ENCODE measurements at places on chromosomes 2 and 18.

- no peak for DNase-seq
Observed at GRCh38 chr18:57048859-57049258, 98.0 kb upstream of the BOD1L2 start.

DNA sequence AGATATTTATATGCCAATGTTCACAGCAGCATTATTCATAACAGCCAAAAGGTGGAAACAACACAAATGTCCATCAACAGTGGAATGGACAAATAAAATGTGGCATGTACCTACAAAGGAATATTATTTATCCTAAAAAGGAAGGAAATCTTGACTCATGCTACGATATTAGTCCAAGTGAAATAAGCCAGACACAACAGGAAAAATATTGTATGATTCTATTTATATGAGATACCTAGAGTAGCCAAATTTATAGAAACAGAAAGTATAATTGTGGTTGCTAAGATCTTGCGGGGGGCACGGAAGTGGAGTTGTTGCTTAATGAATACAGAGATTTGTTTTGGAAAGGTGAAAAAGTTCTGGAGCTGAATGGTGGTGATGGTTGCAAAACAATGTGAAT, 33.0 kb upstream of the CCDC150 start:
- no peak for DNase-seq

GRCh38 chr2:77328134-77328931, 193.8 kb downstream of the LRRTM4 start:
- no peak for DNase-seq

DNA sequence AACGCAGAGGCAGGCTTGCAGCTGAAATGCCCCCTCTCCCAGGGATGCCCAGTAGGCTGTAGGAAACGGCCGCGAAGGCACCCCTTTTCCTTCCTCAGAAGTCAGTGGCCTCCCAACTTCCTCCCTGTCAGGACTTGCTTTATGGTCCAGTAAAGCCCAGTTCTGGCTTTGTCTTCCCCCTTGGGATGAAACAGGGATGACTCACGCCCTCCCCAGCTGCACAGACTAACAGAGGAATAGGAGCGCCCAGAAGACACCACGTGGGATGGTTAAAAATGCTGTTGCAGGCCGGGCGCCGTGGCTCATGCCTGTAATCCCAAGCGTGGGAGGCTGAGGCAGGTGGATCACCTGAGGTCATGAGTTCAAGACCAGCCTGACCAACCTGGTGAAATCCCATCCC, 6.9 kb downstream of the CREG2 start:
- no peak for DNase-seq

DNA sequence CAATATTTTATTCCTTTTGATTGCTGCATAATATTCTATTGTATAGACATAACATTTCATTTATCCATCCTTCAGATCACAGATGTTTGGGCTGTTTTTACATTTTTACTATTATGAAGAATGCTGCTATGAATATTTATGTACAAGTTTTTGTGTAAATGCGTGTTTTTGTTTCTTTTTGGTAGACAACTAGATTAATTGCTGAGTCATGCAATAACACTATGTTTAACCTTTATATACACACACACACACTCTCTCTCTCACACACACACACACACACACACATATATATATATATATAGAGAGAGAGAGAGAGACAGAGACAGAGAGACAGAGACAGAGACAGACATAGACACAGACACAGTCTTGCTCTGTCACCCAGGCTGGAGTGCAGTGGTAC, 926.9 kb downstream of the DCC start:
- no peak for DNase-seq

GRCh38 chr2:241105641-241106040, 3.6 kb upstream of the MTERF4 start:
- DNase-seq = no peak

GRCh38 chr2:234464291-234464645, 32.6 kb downstream of the ARL4C start:
- DNase-seq = no peak

DNA sequence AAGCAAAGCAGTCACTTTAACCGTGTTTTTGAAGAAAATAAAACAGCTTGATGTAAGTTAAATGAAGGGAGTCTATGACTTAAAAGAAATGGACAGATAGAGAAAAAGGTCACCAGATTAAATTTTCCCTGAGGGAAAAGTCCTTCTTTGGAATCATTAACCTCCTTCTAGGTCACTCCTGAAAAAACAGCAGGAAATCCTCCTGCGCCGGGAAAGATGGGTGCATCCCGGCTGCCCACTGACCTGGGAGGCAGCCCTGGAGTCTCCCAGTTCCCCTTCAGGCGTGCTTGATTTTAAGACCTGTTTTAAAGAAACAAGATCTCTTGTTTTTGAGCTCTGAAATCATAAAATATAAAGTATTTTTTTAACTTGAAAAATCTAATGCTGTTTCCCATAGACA, 18.4 kb upstream of the ZNF521 start:
- DNase-seq = no peak

DNA sequence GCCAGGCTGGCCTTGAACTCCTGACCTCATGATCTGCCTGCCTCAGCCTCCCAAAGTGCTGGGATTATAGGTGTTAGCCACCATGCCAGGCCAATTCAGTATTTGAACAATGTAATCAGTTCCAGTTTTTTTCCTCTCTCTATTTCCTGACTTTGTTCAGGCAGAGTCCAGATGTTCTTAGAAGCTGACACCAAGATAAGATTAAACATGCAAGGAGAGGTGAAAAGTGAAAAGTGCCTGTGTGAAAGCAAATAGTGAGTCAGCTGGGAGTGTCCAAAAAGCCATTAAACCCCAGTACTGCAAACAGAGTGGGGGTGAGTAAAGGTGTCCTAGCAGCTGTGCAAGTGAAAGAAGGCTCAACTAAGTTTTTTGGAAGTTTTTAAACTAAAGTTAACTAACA, 231.5 kb downstream of the PTH2R start:
- no peak for DNase-seq

DNA sequence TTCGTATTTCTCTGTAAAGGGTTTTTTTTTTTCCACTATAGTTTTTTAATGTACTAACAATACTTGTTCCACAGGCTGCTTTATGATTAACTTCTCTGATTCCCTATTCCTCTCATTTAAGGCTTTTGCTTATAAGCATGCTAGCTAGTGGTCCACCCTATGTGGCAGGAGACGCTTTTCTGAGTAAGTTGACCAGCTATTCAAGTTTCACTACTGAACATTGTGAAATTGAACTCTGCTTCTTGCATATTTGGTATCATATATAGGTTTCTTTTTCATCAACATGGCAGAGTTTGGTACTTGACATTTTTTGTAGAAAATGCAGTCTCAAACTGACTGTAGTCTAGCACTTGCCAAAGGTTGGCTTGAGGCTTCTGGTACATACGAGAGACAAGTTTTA, 74.2 kb downstream of the OTX1 start:
- DNase-seq = no peak

DNA sequence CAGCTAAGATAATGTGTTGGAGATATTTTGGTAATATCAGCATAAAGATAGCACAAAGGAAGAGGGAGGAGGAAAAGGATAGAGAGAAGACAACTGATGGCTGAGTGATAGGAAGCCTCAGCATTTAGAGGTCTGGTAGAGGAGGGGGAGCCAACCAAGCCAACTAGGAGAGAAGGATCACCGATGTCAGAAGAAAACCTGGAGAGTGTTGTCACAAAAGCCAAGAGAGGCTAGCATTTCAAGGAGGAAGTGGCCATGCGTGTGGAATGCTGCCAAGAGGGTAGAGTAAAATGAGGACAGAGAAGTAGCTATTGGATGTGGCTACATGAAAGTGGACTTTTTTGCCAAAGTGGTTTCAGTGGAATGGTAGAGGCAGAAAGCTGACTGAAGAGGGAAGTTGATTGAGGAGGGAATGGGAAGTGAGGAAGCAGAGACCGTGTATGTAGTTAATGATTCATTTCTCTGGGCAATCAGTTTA, 34.3 kb downstream of the LCLAT1 start:
- DNase-seq = no peak

GRCh38 chr2:159913900-159914299, 115.9 kb upstream of the CD302 start:
- no peak for DNase-seq

DNA sequence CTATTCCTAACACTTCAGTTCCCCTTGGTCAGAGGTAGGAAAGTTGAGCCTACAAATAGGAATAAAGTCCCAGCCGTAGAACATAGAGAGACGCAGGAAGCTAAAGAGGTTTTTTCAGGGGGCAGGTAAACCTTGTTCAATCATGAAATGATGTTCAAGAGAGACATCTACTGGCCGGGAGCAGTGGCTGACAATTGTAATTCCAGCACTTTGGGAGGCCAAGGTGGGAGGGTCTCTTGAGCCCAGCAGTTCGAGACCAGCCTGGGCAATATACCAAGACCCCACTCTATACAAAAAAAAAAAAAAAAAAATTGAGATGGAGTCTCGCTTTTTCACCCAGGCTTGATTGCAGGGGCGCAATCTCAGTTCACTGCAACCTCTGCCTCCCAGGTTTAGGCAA, 66.7 kb upstream of the DNAJC10 start:
- DNase-seq = no peak

DNA sequence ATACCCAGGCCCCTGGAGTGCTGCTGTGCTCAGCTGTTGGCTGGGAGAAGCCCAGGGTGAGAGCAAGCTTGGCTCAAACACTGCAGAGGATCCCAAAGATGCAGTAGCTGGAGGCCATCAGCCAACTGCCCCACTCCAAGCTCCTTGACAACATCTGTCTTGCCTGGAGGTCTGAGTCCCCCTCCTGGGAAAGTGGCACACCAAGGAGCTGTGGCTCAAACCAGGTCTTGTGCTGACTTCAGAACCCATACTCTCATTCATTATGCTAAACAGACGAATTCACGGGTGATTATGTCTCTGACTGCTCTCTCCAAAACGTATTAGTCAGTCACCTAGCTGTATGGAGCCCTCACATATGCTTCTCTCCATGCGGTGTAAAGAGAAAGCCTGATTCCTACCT, 206.1 kb downstream of the TTC32 start:
- no peak for DNase-seq

GRCh38 chr2:236711440-236711839, 141.8 kb downstream of the ACKR3 start:
- DNase-seq = no peak

DNA sequence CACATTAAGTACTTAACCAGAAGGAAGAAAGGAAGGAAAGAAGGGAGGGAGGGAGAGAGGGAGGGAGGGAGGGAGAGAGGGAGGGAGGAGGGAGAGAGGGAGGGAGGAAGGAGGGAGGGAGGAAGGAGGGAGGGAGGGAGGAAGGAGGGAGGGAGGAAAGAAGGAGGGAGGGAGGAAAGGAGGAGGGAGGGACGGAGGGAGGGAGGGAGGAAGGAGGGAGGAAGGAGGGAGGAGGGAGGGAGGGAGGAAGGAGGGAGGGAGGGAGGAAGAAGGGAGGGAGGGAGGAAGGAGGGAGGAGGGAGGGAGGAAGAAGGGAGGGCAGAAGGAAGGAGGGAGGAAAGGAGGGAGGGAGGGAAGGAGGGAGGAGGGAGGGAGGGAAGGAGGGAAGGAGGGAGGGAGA, 363.3 kb downstream of the MBD2 start:
- DNase-seq = no peak

DNA sequence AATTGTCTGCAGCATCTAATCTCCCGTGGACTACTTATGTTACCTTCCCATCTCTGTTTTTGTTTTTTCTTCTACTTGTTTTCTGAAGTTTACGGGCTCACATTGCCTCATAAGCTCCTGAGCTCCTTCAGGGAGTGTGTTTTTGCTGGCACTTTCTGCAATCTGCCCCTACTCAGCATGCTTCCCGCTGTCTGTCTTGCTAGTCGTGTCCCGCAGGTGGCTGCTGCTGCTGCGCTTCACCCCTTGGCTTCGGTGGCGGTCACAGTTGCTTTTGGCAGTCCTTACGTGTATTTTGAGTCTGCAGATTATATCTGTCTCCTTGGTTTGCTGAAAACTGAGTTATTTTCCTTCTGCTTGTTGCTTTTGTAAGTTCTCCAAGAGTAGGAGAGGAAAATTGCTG, 37.3 kb downstream of the FER1L5 start:
- no peak for DNase-seq

DNA sequence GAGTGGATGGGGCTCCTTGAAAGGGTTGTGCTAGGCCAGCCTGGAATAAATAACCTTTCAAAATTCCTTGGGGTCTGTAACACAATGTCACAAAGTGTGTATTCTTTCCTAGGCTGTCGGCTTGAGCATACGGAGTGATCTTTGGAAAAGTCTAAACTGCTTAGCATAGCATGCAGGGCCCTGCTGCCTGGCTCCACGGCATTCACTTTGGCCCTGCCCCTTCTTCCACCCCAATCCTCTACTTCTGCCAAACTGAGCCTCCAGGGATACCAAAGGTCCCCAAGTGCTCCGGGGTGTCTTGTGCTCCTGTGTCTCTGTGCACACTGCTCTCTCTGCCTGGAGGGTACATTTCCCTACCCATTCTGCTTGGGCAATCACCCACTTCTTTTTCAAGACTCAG, 196.1 kb downstream of the LTBP1 start:
- no peak for DNase-seq

DNA sequence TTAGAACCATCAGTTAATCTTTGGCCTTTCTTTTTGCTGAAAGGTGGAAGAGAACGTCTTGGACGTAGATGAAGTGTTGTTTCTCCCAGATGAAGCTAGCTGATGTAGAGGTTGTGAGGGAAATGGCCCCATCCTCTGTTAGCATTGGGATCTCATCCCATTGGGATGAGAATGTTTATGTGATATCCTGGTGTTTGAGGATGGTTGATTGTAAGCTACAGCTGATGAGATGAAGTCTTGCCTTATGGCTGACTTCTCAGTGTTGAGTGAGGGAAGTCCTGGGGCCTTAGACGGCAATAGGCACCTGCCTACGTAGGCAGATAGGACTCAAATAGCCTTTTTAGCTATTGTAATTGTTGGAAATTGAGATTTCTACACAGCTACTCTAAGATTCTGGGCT, 211.3 kb downstream of the MYCN start:
- no peak for DNase-seq

- no peak for DNase-seq
Observed at GRCh38 chr18:70036771-70037347, 89.2 kb upstream of the CD226 start.

GRCh38 chr2:222307143-222307756, 8.5 kb upstream of the PAX3 start:
- no peak for DNase-seq

DNA sequence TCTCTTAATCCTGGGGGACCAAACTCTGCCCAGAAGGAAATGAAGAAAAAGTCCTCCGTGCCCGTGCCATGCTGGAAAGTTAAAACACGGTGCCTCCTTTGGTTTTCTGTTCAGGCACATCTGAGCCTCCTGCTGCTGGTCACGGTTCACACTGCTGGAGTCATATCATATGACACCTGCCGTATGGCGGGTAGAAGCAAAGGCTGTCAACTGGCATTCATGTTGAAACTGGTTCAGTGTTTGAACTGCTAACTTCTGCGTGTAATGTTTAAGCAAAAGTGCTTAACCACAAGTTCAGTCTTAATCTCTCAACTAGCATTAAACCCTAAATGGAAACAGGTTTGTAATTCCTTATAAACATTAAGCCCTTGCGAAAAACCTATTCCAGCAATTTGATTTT, 3.1 kb downstream of the STK39 start:
- DNase-seq = peak; percentile 52

GRCh38 chr2:59440491-59440890, 1113.0 kb downstream of the BCL11A start:
- no peak for DNase-seq

All from NCI-H187 (cell line).